Activated T-helper 1 cell treated with anti-CD3 and anti-CD28 coated beads, Interleukin-12 subunit alpha, Interleukin-12 subunit beta, Interleukin-2, Interleukin-4 antibody, amounts not matched to agents 30 ng/mL and 10 ng/mL and 1 ng/mL, durations not matched to agents 14 hours and 24 hours and 36 hours (primary cell): ENCODE measurements at places on chromosomes 1 and 21. TPM values are rescaled to one million over a fixed set of nuclear protein-coding genes. Genes with fewer than 3 reads are reported as not detected.

Gene SERTAD4
- total RNA-seq = not detected in 2 replicates

Gene MYOG
- total RNA-seq = not detected in 2 replicates

Gene IL10
- total RNA-seq = 4.4 and 5.0 TPM in 2 replicates

Gene TMCC2
- total RNA-seq = 25.0 and 25.2 TPM in 2 replicates

Gene IRF6
- 0.16 and 0.17 TPM in 2 replicates for total RNA-seq

Gene ACKR1
- total RNA-seq = not detected in 2 replicates

Gene ERG
- not detected in 2 replicates for total RNA-seq

Gene EVA1C
- 6.2 and 7.6 TPM in 2 replicates for total RNA-seq

Gene ST6GALNAC5
- not detected in 2 replicates for total RNA-seq

Gene BRINP3
- not detected in 2 replicates for total RNA-seq

Gene DMRTA2
- total RNA-seq = not detected in 2 replicates

Gene OR2L8
- 0.21 TPM in 1 of 2 replicates, not detected in the other for total RNA-seq

Gene FCGR3A
- total RNA-seq = not detected in 2 replicates

Gene TSPAN2
- total RNA-seq = 0.34 and 0.44 TPM in 2 replicates

Gene E2F2
- total RNA-seq = 32.0 and 33.5 TPM in 2 replicates

Gene GPR161
- total RNA-seq = 0.41 and 0.42 TPM in 2 replicates

Gene GLIS1
- total RNA-seq = 0.05 TPM in 1 of 2 replicates, not detected in the other

Gene UBE2J2
- total RNA-seq = 95.6 and 99.5 TPM in 2 replicates

Gene TRPM2
- total RNA-seq = 11.6 and 15.2 TPM in 2 replicates

Gene PLA2G4A
- total RNA-seq = 0.20 and 0.21 TPM in 2 replicates

Gene CLIC6
- total RNA-seq = not detected in 2 replicates

Gene DENND2C
- total RNA-seq = 0.16 and 0.24 TPM in 2 replicates

Gene FNDC5
- not detected in 2 replicates for total RNA-seq

Gene PTPRC
- 512 and 516 TPM in 2 replicates for total RNA-seq

Gene TPTE
- total RNA-seq = not detected in 2 replicates

Gene LCE7A
- total RNA-seq = not detected in 2 replicates

Gene PIAS3
- total RNA-seq = 16.9 and 17.0 TPM in 2 replicates
